ENCODE measurements at places on chromosomes 16 and 17.

GRCh38 chr17:41959336-41960095 lies 7.1 kb upstream of the CNP start:
- no peak for DNase-seq

DNA sequence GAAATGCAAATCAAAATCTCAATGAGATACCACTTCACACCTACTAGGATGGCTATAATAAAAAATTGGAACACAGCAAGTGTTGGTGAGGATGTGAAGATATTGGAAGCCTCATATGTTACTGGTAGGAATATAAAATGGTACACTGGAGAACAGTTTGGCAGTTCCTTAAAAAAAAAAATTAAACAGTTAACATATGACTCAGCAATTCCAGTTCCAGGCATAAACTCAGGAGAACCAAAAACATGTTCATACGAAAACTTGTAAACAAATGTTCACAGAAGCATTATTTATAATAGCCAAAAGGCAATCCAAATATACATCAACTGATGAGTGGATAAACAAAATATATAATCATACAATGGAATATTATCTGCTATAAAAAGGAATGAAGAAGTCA lies 28.2 kb downstream of the ZNF652 start:
- DNase-seq = no peak

DNA sequence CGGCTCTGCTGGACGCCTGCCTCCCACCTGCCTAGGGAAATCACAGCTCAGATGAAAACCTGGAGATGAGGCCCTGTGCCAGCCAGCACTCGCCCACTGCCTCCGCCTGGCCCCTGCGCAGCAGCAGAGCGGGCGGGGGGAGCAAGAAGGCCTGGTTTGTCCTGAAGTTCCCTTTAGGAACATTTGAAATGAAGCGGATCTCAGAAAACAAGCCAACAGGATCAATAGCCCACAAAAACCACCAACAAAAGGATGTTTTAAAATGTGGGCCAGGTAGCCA lies 48.0 kb downstream of the RBFOX3 start:
- DNase-seq = no peak

- DNase-seq = no peak
Observed at GRCh38 chr16:69240331-69240730, 53.4 kb downstream of the SNTB2 start.

DNA sequence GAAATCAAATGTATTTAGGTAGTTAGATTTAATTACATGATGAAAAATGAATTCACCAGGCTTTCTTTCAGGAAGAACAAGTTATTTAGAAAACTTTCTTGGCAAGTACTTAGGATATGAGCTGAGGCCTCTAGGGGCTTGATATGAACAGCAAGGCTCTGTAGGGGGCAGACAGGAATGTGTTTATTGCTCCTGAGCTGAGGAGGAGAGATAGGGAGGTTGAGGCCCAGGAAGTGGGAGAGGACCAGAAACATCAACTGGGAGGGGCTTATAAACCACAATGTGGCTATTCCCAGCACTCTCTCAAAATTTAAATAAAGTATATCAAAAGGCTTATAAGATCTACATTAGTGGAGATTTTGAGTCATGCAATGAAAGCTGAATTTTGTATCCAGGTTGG lies 154.0 kb upstream of the MAF start:
- no peak for DNase-seq
